ENCODE measurements at places on chromosomes 7 and 10.
A peak's percentile ranks its signal among the peaks of the same experiment; 100 is the strongest.

- DNase-seq: no peak
Observed at GRCh38 chr10:131872827-131873375, 27.9 kb upstream of the PPP2R2D start.

DNA sequence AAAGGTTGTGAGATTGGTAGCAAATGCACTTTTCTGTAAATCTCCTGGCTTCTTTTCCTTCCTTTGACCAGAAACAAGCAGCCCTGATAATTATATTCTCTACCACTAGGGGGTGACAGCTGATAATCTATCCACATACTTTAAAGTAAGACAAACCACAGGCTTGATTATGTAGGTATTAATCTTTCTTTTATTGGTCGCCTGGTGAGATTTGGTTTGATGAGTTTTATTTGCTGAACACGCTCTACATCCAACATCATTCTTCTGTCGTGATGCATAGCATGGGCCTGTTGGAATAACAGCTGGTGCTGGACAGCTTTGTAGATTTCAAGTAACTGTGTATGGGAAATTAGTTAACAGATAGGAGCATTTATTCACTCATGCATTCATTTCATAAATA lies 63.5 kb downstream of the ZNF365 start:
- DNase-seq: no peak

- DNase-seq: no peak
Observed at GRCh38 chr10:90913774-90914420, 7.0 kb downstream of the ANKRD1 start.

- no peak for DNase-seq
Observed at GRCh38 chr10:119755446-119755845, 29.6 kb downstream of the INPP5F start.

- DNase-seq: no peak
Observed at GRCh38 chr7:45118889-45119331, 7.4 kb upstream of the TBRG4 start.

DNA sequence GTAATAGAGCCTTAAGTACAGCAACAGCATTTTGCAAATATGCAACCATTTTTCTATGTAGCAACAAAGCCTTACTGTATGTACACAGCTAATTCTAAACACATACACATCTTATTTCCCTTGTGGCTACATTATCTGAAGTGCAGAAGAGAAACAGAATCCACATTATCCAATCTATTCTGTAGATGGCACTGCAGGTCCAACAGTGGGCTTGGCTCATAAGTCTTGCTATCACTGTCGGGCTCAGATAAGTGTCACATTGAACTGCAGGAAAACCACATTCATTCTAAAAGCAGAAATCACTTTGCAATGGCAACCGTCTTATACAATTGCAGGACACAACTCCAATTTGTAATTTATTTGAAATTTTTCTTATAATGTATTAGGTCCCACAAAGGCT lies 109.8 kb upstream of the NOBOX start:
- no peak for DNase-seq

GRCh38 chr10:34524369-34525091 lies 290.6 kb downstream of the PARD3 start:
- DNase-seq: no peak

- peak; percentile 6 for DNase-seq
Observed at GRCh38 chr7:22896917-22897316, 74.3 kb upstream of the TOMM7 start.

GRCh38 chr7:36228039-36228438 lies 75.0 kb downstream of the EEPD1 start:
- no peak for DNase-seq

- DNase-seq: no peak
Observed at GRCh38 chr7:7596176-7596575, 29.5 kb downstream of the MIOS start.

DNA sequence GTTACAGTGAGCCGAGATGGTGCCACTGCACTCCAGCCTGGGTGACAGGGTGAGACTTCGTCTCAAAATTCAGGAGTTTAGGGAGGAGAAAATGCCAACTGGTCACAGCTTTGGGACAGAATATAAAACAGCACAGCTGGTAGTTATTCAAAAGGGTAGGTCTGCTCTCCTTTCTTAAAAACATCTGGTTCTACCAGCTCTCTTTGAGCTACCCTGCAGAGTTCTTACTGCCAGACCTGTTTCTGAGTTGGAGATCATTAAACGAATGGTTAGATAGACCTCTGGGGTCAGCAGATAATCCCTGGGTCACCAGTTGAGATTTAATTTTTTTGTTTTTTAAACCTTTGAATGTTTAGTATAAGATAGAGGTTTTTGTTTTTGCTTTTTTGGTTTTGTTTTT lies 52.6 kb downstream of the MCU start:
- DNase-seq: no peak
